HT1080 (cell line): ENCODE measurements at places on chromosomes 6 and 20.

GRCh38 chr6:52360601-52361413 lies 1.1 kb upstream of the PAQR8 start:
- DNase-seq, result no peak

- peak; percentile 8 for DNase-seq
Observed at GRCh38 chr6:9933677-9934076, 481.2 kb downstream of the TFAP2A start.

DNA sequence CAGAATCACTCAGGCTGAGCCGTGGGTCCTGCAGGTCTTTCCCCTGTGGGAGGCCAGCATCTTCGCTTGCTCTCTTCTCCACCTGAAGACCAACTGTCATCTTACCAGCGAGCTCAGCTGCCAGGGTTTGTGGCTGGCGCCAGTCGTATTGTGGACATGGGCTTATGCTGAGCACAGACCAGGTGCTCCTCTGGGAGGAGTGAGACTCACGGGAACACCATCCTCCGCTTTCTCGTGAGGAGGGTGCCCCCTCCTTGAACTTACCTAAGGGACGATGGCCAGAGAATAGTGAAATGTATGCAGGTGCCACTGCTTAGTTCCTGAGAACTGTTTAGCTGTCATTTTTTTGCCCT lies 17.1 kb downstream of the WRNIP1 start:
- DNase-seq, result no peak

GRCh38 chr6:169989594-169989993 lies 238.2 kb downstream of the ERMARD start:
- DNase-seq, result no peak

- DNase-seq, result no peak
Observed at GRCh38 chr20:32455901-32456701, 98.0 kb downstream of the ASXL1 start.

- DNase-seq, result no peak
Observed at GRCh38 chr6:51495096-51495495, 592.3 kb downstream of the PKHD1 start.

GRCh38 chr20:42366626-42367025 lies 748.4 kb upstream of the CHD6 start:
- no peak for DNase-seq

DNA sequence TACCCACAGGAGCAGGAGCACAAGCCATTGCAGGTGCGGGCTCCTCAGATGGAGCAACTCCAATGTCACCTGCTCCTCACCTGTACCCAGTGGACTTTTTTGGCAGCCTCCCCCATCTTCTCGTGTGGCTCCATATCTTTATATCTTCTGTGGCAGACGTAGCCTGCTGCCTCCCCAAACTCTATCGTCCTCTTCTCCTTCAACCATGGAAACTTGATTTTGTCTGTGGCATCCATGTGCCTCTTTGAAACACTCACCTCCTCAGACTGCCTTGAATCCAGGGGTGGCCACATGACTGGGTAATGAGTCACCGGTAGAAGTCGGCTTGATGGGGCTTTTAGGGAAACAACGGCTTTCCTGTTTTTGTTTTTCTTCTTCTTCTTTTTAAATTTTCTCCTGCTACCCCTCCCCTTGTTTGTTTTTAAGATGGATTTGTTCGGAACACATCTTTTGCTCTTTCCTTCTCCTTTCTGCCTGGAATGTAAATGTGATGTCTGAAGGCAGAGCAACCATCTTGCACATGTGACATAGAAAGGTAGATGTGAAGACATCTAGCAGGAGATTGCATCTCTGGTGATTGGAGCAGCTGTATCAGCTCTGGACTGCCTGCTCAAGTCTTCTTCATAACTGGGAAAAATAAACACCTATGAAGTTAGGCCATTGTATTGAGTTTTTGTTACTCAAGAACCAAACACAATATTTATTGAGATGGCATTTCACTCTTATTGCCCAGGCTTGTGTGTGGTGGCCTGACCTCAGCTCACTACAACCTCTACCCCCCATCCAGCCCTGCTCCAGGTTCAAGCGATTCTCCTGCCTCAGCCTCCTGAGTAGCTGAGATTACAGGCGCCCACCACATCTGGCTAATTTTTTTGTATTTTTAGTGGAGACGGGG lies 69.9 kb upstream of the DDR1 start:
- DNase-seq, result peak; percentile 88

GRCh38 chr6:118985123-118985830 lies 50.3 kb upstream of the MCM9 start:
- DNase-seq, result no peak

- no peak for DNase-seq
Observed at GRCh38 chr6:70551566-70551965, 15.2 kb upstream of the SDHAF4 start.

GRCh38 chr6:39335780-39336545 lies 13.5 kb upstream of the KCNK16 start:
- peak; percentile 70 for DNase-seq

- DNase-seq, result no peak
Observed at GRCh38 chr6:159044899-159045727, at the start of gene TAGAP. Gene TAGAP (minus strand): TSS chr6:159044991. CDS start chr6:159044146, 845 bp downstream.

GRCh38 chr20:20492521-20493332 lies 124.8 kb downstream of the INSM1 start:
- no peak for DNase-seq

GRCh38 chr6:101125380-101125971 lies 244.3 kb upstream of the ASCC3 start:
- DNase-seq, result no peak

DNA sequence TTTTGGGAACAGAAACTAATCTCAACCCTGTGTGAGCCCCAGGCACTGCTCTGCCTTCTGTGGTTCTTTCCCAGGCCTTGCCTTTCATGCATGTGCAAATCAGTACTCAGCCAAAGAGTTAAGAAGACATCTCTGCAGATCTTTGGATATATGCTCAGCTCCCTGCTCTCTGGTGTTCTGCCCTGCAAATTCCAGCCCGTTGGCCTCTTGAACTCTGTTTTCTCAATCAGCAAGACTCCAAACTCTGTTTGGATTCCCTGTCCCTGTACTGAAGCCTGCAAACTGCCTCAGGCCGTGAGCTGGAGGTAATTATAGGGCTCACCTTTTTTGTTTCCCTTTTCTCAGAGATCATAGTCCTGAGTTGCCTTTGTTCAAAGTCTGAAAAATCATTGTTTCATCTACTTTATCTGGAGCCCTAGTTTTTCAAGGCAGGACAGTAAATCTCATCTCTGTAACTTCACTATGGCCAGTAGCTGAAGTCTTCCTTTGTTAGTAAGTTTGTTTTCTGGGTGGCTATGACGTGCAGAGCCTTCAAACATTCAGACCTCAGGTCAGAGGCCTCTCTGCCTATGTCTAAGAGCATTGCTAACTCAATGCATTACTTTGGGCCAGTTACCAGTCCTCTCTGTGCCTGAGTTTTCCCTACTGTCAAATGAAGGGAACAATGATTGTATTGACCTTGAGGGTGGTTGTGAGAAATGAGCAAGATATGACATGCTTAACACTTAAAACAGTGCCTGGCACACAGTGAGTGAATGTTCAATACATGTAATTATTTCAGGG lies 15.9 kb upstream of the MDFI start:
- no peak for DNase-seq

GRCh38 chr6:13327691-13328075 lies 654 bp downstream of the TBC1D7 start:
- DNase-seq, result peak; percentile 3

- no peak for DNase-seq
Observed at GRCh38 chr20:18986895-18987580, 173.5 kb downstream of the SCP2D1 start.

GRCh38 chr6:134534708-134535149 lies 216.8 kb upstream of the SGK1 start:
- peak; percentile 68 for DNase-seq

- DNase-seq, result no peak
Observed at GRCh38 chr20:63641792-63642523, 11.3 kb downstream of the STMN3 start.

GRCh38 chr6:36886950-36887618 lies 1.3 kb downstream of the C6orf89 start:
- no peak for DNase-seq
